ENCODE measurements at places on chromosomes 7 and 10.

- DNase-seq, result no peak
Measured at GRCh38 chr10:100999742-101000126, at the start of gene LZTS2. Gene LZTS2 (plus strand): TSS chr10:100999808. CDS start chr10:101002539, 2,731 bp downstream.

GRCh38 chr10:34288634-34289033 is 526.5 kb downstream of the PARD3 start:
- no peak for DNase-seq

DNA sequence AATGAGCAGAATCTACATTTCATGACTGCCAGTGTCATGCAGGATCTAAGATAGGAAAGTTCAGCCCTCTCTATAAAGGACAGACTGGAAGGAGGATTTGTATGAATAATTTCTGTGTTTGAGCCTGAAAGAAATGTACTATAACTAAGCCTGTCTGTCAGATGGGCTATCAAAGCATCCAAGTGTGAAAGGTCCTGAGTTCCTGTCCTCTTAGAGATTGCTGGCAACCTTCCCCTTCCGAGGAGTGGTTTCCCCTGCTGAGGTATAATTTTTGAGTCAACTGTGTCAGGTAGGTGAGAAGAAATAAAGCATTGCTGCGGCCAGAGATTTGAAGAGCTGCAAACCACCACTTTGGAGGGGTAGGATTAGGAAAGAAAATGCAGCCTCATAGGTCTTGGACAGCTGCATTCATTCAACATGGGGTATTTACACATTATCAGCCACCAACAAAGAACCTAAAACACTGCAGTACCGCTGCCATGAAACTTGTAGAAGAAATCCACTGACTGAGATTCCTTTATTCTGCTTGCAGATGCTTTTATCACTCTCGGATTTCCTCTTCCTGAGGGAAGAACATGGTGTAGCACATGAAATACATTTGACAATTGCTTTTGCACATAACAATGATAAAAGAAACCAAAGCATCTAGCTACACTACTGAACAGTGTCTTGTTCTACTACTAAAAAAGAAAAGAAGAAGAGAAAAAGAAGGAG is 189.1 kb downstream of the DGKI start:
- peak; percentile 25 for DNase-seq

GRCh38 chr10:14270370-14270769 is 60.4 kb downstream of the FRMD4A start:
- DNase-seq, result no peak

GRCh38 chr10:96646751-96647166 is 59.9 kb upstream of the TM9SF3 start:
- DNase-seq, result no peak

DNA sequence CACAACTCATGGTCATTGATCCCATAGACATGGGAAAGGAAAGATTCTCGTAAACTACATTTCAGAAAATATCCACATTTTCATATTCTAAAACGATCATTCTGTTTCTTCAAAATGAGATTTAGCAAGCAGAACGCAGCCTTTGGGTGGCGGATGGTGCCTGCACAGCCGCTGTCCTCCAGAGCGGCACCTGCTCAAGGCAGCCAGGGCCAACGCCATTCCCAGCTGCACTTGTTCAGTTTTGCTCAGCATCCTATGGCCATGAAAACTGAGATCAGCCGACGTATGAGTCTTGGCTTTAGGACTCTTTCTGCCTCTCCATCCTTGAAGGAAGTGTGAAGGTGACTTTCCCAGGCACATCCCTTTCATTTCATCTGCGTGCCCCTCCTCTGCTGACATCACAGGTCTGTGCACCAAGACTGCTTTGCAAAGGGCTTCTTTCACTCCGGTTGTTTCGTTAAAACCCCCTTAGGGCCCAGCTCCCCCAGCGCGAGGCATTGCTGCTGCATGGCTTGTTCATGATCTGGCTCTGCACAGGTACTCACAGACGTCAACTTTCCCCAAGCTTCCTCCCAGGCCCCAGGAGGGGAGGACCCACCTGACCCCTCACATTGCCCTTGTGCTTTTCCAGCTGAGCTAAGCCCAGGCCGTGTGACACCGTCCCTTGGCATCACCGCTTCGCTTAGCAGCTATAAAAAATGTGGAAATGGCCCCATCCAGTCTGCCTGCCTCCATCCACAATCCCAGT is 37.2 kb downstream of the TCERG1L start:
- no peak for DNase-seq

DNA sequence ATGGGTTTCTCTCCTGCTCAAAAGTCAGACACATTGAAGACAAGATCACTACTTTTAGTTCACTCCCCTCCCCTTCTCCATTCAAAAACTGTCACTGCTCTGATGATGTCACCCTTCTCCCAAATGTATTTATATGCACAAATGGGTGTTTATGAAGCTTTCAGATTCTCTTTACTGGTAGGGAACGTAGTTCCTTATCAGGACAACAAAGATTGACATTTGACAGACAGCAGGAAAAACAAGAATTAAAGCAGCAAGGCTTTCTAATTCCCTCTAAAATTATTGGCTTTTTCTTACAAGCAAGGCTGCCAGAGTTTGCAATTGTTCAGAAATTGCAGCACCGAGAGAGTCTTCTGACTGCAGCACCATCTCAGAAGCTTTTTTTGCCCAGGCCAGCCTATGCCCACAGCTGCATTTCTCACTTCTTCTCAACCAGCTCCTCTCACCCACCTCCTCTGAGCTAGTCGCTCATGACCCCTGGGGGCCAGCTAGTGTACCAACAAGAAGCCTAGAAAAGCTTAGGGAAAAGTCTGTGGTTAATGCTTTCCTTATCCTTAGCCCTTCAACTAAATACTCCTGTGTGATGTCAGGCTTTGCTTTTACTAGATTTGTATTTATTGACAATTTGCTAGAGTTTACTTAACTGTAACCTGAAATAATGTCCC is 265.1 kb downstream of the HTR7 start:
- DNase-seq, result peak; percentile 44

GRCh38 chr10:111273635-111274034 is 196.8 kb downstream of the ADRA2A start:
- no peak for DNase-seq

DNA sequence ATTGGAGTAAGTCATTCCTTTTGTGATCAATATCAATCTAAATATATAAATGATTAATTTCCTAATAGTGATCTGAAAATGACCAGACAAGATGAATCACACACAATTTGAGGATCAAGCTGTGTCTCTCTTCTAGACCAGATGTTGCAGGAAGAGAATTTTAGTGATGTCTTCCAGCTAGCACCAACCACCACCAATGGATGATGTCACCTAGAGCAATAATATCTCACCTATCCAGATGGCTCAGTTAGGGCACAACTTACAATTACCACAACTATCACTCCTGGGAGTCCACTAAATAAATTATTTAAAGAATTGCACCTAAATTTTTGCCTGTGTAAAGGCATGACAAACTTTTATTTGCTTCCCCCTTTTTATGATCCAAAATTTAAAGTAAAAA is 25.2 kb downstream of the RELN start:
- DNase-seq, result no peak

DNA sequence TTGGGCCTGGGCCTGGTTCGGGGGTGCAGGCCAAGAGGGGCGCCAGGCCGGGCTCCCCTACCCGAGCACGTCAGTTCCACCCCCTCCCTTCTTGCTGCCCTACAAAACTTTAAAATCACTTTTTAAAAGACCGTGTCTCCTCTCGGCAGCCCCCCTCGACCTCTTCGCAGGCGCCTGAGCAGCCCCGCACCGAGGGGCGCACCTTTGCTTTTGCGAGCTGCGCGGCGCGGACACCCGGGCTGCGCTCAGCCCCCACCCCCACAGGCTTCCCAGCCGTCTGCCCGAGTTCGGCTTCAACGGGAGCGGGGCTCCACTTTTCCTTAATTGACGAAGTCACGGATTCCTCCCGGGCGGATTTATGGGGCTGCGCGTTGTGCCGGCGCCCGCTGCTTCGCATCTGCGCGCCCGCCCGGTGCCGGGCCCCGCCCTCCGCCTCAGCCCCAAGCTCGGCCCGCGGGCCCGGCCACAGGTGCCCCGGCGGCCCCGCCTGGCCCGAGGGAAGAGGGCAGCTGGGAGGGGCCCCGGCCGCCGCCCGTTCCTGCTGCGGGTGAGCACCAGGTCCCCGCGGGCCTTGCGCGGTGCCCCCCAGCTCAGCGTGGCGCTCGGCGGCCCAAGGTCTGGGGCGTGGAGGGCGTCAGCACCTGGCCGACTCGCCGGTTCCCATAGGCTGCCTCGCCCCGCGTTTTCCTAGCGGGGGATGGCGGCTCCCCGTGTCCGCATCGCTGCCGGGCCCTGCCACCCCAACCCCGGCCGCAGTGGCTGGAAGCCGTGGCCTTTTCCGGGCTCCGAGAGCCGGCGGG is 10.8 kb upstream of the MNX1 start:
- no peak for DNase-seq

GRCh38 chr7:3427957-3428356 is 126.9 kb downstream of the SDK1 start:
- no peak for DNase-seq

GRCh38 chr7:151793991-151794507 is 82.9 kb downstream of the PRKAG2 start:
- no peak for DNase-seq

DNA sequence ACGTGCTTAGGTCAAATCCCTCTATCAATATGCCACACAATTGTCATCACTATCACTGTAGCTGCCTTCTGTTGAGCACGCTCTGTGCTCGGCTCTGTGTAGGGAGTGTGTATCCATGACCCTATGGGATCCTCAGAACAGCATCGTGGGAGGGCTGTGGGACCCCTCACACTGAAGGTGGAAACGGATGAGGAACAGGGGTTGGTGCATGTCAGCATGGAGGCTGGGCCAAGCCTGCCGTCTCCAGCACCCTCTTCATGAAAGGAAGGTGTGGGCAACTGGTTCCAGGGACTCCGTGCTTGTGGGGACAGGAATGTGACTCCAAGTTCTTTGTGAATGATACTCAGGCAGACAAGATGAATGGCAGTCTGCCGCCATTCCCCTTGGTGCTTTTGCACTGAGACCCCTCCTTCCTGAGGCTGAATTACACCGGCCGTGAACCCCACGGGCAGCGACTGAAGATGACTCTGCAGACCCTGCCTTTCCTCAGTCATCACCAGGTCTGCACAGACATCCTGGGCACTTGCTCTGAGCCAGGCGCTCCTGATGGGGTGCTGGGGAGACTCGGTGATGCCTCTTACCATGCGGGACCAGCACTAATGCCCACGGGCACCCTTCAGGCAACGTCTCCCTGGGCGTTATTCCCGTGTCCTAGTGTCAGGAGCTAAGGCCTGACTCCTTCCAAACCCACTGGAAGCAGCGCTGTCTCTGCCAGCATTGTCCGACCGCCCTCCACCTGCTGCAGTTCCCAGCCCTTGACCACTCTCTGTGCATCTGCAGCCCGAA is 495.2 kb downstream of the TCERG1L start:
- no peak for DNase-seq

- no peak for DNase-seq
Measured at GRCh38 chr10:6197321-6197720, 5.4 kb upstream of the PFKFB3 start.

- no peak for DNase-seq
Measured at GRCh38 chr7:159022238-159022993, 122.3 kb downstream of the VIPR2 start.

GRCh38 chr7:3264693-3265339 is 36.2 kb upstream of the SDK1 start:
- DNase-seq, result no peak

GRCh38 chr7:17071866-17072265 is 190.1 kb upstream of the AGR3 start:
- no peak for DNase-seq

GRCh38 chr10:16724509-16724908 is 92.7 kb downstream of the RSU1 start:
- DNase-seq, result no peak

GRCh38 chr10:60834401-60834800 is 56.1 kb downstream of the CDK1 start:
- no peak for DNase-seq

GRCh38 chr10:43979551-43979950 is 330.9 kb upstream of the ZNF32 start:
- DNase-seq, result no peak

DNA sequence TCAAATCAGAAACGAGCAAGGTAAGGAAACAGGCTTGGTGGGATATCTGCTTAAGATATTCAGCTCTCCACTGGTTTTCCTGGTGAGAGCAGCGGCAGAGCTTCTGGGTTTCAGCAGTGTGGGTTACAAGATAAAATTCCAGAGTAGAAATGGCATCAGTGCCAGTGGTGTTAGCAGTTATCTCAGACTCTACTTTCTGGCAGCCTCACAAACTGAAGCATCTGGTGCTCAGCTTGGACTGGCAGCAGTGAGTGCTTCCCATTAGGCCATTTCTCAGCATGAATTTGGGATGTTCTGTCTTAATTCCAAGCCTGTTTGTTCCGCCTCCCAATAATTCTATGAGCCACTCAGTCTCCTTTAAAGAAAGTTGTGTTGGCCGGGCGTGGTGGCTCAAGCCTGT is 6.9 kb upstream of the GSTO2 start:
- no peak for DNase-seq

DNA sequence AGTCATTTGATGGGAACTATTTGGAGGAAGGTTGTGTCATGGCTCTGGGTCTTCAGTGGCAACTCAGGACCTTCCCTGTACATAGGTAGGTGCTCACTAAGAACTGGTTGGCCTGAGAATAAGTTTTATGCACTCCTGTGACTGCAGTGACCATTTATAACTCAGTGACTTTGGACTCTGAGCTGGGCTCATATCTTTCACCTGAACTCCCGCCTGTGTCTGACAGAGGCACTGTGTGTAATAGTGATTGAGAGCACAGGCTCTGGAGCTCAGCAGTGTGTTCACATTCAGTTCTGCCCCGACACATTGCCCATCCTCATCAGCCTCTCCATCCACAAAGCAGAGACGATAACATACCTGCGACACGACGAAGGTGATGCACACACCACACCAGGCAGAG is 34.6 kb upstream of the VIPR2 start:
- DNase-seq, result no peak

DNA sequence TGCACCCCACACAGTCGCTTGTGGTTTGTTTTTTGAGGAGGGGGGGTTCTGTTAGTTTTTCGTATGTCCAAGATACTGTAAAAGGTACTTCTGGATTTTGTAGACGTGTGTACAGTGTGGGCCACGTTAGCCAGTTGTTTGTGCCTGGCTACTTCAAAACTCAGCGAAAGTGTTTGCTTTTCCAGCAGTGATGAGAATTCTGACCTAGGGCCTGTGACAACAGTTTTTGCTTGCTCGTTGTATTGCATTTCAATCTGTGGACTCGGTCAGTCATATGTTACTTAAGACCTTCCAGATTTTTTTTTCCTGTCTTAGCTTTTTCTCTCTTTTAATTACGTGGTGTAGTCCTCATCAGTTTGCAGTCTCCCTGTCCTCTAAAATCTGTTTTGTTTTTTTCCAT is 338.9 kb upstream of the GALNT17 start:
- no peak for DNase-seq
